ENCODE measurements at places on chromosomes 1 and 21.

GRCh38 chr21:39071623-39072214, 111.5 kb downstream of the PSMG1 start:
- no peak for DNase-seq

- no peak for DNase-seq
Observed at GRCh38 chr1:78871249-78871648, 135.3 kb downstream of the ADGRL4 start.

DNA sequence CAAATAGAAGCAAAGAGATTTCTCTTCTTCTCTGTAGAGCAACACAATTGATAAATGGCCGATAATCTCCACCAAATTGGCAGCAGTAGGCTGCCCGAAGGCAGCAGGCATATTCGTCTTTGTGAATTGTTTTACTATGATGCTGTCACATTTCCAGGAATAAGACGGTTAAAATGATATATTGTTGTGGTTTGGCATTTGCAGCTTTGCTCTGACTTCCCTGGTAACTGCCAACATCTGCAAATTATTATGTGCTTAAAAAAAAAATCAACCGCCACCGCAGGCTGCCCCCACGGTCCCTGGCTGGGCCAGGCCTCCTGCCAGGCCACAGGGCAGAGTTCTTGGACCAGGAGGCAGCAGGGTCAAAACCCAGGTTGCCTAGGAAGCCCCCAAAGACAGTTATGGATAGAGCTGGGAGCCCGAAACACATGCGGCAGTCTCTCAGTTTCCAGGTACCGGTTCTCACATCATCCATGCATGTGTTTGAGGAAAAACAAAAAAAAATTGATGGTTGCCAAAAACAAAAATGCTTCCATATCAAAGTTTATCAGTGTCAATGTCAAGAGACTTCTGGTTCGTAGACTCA, 179.3 kb downstream of the ETS2 start:
- no peak for DNase-seq

DNA sequence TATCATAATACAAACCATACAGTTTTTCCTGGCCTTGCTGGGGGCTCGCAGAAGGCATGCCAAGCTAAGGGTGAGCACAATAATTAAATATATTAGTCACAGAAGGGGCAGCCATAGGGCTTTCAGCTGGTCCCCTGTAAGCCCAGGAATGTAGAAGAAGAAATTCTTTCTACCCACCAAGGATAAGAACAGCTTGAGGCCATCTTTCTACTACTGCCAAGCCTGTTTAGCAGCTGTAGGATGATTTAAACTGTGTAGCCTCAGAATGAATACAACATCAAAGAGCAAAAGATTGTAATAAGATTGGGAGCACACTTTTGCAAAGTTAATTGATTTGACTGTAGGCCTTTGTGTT, 171.5 kb downstream of the LRRC7 start:
- no peak for DNase-seq

DNA sequence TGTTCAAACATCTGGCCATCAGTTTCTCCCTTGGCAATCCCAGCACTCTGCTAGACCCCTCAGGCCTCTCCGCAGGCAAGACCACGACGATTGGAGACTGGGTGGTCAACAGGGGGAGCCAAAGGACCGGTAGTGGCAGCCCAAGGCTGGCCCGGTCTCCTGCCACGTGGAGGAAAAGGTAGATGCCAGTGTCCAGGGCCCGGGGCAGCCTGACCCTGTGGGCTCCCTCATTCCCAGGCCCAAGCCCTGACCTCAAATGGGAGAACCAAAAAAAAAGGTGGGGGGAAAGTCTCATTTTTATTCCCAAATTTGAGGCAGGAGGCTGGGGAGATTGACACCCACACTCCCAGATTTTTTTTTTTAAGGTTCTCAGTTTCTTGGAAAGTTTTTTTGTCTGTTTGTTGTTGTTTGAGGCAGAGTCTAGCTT, 24.8 kb downstream of the S100A6 start:
- no peak for DNase-seq

DNA sequence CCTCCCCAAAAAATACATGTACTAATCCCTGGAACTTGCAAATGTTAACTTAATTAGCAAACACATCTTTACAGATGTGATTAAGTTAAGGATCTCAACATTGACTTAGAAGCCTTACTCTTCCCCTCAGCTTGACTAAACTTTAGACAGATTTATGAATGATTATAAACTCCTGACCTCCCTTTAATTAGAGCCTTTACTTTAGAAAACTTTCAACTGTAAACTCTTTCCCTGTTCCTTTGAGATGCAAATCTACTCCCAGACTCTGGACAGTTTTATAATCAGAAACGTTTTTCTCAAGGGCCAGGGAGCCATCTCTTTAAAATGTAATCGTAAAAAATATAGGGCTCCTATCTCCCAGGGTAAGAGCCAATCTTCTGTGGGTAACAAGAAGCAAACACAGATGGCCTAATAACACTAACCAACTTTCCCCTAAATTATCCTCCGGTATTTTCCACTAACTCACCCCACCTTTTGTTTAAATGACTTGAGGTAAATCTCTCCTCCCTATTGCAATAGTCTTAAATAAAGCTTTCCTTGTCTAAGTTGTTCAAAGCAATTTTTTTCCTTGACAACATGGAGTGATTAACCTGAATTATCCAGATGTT, 284.1 kb downstream of the BRINP3 start:
- DNase-seq: no peak

- DNase-seq: no peak
Observed at GRCh38 chr21:44259082-44259705, 2.5 kb downstream of the DNMT3L start.

DNA sequence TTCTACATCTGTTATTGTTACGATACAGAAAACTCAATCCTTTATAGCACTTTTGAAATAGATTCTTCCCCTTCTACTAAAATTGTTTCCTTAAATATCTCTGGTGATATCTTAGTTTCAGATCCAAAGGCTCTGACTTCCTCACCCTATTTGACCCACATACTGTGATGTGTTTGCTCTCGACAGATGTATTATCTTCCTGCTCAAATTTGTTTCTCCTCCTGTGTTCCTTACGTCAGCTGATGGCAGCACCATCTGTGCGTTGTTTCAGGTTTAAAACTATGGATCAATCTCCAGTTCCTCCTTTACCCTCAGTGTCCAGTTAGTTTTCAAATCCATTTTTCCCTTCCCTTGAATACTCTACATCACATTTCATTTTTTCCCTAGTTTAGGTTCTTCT, 274.4 kb downstream of the RYR2 start:
- no peak for DNase-seq

DNA sequence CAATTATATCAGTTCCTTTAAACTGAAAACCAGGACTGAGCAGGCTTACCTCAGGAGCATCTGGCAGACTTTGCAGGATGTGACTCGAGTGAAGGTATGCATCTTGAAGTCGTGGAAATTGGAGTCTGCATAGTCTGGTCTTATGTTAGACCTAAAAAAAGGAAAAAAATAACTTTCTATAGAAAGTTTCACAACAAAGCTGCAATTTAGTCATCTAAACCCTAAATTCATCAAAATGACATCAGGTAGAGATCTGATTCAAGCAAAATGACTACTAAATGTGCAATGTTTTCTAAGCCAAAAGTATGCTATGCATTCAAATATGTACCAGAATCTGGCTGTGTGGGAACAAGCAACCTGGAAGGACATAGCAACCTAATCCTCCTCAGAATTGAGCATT, 260.1 kb downstream of the VAV3 start:
- DNase-seq: no peak

DNA sequence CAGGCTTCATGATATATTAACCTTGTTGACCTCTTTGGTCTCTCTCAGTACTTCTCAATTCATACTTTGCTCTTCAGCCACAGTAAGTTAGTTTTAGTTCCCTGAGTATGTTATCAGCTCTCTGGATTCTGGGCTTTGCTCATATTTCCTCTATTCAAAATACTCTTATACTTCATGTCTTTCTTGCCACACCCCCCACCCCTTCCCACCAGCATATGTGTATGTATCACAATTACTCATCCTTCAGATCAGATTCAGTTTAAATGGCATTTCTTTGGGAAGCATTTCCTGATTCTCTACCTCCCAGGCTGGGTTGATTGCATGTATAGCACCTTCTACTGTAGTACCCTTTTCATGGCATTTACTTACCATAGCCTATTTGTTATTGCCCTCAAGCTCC, 28.3 kb downstream of the SLC30A7 start:
- DNase-seq: no peak

GRCh38 chr1:156198831-156199349, 5.0 kb downstream of the SLC25A44 start:
- no peak for DNase-seq

- no peak for DNase-seq
Observed at GRCh38 chr1:234620272-234621126, 10.5 kb upstream of the IRF2BP2 start.

- no peak for DNase-seq
Observed at GRCh38 chr1:78472851-78473496, 17.8 kb upstream of the PTGFR start.

GRCh38 chr1:175167861-175168260, 24.7 kb downstream of the KIAA0040 start:
- DNase-seq: no peak

- peak; percentile 73 for DNase-seq
Observed at GRCh38 chr1:102550729-102551384, 554.1 kb upstream of the OLFM3 start.

GRCh38 chr1:3478187-3478586, 23.7 kb downstream of the ARHGEF16 start:
- DNase-seq: no peak

- DNase-seq: no peak
Observed at GRCh38 chr1:212620293-212620692, 11.7 kb downstream of the ATF3 start.

DNA sequence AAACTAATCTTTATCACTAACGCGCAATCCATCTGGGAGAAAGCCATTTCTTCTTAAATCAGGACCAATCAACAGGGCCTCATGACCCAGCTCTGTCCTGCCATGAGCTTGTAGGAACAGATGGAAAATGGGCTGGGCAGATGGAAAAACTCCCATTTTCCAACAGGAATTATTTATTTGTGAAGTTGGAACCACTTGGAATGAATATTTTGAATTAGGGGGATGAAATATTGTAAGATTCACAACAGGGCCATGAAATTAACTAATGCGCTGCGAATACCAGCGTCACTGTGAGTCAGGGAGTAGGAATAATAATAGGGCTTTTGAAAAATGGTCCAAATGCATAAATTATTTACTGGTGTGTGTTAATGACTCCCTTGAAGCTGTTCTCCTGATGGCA, 53.1 kb upstream of the CYP2J2 start:
- no peak for DNase-seq

- no peak for DNase-seq
Observed at GRCh38 chr1:204828352-204828850, 42.3 kb upstream of the NFASC start.

DNA sequence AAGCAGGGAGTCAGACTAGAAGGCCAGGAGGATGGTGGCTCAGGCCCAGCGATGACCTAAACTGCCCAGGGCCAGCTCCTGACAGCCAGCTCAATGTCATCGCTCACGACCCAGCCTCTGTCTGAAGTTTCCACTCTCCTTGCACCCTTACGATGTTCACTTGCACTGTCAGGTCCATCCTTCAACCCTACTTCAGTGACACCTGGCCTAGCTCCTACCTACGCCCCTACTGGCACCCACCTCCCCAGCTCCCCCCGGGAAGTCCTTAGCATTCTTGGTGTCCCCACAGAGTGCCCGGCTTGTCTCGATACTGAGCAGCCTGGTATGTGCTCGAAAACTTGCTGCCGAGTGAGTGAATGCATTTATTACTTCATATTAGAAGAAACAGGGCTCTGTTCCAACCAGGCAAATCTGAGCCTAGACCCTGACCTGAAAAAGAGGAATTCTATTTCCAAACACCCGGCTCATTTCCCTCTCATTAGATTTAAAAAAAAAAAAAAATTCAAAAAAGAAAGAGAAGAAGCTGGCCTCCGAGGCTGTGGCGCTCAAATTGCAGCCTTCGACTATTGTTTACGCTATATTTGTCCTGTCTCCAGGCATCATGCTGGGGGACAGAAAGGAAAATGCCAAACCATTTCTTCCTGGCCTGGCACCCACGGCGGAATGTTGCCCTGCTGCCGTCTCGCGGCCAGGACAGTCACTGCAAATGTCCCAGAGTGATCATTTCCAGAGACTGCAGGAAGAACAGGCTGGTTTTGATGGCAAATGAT, 29.8 kb upstream of the LRRC38 start:
- no peak for DNase-seq

GRCh38 chr1:160366731-160367515, at the start of gene NHLH1:
Gene NHLH1 (plus strand): TSS chr1:160367071. CDS start chr1:160370732, 3,661 bp downstream.
- no peak for DNase-seq

GRCh38 chr21:25586791-25587190, 20.5 kb downstream of the MRPL39 start:
- DNase-seq: no peak

GRCh38 chr1:151918819-151919610, 9.7 kb upstream of the THEM4 start:
- no peak for DNase-seq

- DNase-seq: no peak
Observed at GRCh38 chr1:26858891-26859640, 3.9 kb upstream of the SFN start.

GRCh38 chr1:177650947-177651346, 318.9 kb downstream of the SEC16B start:
- no peak for DNase-seq

- DNase-seq: no peak
Observed at GRCh38 chr1:85984636-85985035, 171.9 kb downstream of the COL24A1 start.

DNA sequence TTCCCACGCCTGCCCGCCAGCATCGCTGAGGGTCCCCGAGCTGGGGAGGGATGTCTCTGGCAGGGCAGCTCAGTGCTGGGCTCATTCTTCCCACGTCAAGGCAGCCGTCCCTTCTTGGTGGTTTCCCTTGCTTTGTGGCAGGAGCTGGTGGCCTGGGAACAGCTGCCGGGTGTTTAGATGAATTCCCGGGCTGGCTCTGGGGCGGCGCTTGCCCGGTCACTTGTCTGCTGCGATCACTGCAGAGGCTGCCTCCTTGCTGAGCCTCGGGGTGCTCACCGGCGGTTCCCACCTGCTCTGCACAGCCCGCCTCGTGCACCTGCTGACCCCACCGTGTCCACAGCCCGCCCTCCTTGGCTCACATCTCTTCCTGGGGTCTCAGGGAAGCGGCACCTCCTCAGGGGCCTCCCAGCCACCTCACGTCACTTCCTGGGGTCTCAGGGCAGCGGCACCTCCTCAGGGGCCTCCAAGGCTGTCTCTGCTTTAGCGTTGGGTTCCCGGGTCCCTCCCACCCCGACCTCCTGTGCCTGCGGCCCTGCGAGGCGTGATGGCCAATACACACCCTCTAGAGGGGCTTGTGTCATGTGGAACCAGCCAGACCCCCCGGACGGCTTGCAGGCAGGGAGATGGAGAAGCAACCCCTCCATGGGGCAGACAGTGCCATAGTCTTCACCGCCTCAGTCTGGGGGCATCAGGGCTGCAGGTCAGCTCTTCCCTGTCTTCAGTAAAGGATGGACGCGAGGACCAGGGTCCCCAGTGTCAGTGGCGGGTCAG, 13.5 kb downstream of the COL18A1 start:
- DNase-seq: no peak
